ENCODE measurements at places on chromosomes 1 and 21. TPM values are rescaled to one million over a fixed set of nuclear protein-coding genes. Genes with fewer than 3 reads are reported as not detected.

DNA sequence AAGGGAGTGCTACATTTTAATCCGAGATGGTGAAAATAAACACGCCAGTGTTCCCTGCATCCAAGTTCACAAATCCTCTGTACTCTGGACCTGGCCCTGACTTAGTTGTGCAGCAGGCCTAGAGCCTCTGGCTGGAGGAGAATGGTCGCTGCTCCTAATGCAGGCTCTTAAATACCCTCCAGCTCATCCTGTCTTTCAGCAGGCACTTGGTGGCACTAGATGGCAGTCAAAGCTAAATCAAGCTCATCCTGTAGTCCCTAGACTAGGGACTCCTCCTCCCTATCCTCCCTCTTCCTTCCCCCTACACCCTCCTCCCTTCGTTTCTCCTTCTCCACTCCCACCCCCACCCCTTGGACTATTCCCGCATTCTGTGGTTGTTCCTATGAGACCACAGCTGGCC, 41.6 kb upstream of the MTR start:
- no peak for DNase-seq

- no peak for DNase-seq
Measured at GRCh38 chr1:226875641-226876295, 5.4 kb downstream of the PSEN2 start.

RNF207 gene
- 7.9 TPM for total RNA-seq

RGS13 gene
- total RNA-seq = not detected

SGIP1 gene
- 1.9 TPM for total RNA-seq

DNA sequence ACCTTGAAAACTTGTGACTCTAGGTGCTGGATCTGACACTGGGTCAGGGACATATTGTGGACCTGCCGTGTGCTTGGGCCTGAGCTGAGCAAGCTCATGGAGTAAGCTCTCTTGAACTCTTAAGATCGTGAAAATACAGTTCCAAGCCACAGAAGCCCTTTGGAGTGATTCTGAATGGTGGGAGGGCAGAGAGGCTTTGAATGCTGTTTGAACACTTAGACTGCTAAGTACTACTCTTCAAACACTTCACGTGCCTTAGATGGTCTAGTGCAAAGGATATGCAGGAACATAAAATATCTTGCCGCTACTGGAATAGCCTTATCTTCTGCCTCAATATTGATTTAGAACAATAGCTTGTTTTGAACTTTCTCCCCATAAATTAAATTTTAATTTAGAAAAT, 21.6 kb downstream of the ROR1 start:
- DNase-seq = no peak

- DNase-seq = no peak
Measured at GRCh38 chr1:68542586-68542985, 45.7 kb upstream of the DEPDC1 start.
